Activated CD8-positive, alpha-beta memory T cell treated with anti-CD3 and anti-CD28 coated beads for 1 hour (primary cell): ENCODE measurements at places on chromosomes 2 and 18.

DNA sequence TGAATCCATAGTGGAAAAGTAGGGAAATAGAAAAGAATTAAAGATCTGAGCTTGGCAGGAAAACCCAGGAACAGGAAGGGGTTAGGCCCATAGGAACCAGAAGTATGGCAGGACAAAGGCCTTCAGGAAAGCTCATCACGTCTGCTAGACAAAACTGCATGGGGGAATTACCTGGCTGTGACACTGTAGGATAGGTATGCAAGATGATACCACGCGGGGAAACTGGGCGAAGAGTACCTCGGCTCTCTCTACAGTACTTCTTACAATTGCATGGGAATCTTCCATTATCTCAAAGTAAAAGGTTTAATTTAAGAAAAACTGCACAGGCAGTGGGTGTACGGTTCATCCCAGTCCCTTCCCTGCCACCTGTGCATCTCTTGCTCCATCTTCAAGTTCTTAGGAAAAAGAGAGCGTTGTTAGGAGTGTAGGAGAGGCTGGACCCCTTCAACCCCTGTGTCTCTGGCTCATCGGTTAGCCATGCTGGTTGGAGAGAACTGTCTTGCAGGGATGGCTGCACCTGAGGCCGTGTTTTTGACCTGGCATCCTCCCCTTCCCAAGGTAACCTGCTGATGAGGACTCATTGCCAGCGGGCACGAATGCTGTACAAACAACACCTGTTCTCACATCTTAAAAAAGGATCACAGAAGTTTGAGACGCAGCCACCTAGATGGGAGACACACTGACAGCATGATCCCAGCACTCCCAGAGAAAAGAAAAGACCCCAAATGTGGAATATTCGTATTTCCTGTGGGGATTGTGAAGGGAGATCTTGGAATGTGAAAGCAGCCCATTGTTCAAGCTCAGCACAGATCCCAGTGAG lies 120.5 kb upstream of the COPS8 start:
- no peak for DNase-seq

DNA sequence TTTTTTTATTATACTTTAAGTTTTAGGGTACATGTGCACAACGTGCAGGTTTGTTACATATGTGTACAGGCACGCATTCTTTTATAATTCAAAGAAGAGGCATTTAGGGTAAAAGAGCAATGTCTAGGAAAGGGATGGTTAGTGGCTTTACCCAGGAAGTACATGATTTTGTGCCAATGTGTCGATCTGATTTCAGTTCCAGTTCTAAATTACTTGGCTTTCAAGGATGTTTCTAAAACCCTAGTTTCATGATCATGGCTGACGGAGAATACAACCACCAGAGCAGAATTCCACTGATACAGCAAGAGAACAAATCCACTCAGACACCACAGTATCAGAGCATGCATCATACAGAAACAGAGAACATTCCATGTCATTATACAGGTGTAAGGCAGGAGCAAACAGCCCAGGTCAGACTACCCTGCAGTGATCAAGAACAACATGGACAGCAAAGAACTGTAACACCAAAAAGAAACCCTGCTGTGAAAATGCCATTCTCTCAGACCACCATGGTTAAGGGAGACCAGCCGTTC lies 116.7 kb upstream of the STK17B start:
- no peak for DNase-seq

DNA sequence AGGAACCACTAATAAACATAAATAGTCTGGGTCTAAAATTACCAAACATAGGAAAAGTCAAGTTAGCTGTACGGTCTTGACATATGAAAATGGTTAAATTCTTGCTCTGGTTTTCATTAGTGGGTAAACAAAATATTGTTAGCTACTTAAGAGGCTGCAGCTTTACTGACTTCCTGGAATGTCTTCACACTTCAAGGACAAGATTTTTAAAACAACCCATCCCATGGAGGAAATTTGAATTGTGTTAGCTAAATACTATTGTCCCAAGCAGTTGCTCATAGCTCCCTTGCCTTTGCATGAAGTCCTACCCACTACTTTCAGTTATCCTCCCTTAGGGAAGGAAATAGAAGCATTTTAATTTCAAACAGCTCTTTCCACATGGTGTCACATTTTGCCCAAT lies 128.5 kb downstream of the EPHA4 start:
- no peak for DNase-seq

DNA sequence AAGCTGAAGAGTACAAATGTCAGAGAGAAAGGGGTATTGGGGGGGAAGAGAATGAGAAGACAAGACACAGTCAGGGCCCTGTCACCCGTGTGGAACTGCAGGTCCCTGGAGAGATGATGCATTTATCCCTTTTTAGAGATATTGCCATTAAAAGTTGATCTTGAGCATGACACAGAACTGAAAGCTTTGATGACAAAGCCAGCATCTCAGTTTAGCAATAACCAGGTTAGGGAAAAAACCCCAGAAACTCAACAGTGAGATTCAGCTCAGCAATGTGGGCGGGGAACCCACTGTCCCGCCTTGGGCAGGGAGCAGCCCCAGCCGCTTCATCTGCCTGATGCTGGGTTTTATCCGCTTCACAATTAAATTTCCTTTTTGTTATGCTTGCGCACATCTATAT lies 181.1 kb downstream of the NEDD4L start:
- no peak for DNase-seq

GRCh38 chr2:227222292-227222691 lies 57.9 kb downstream of the COL4A3 start:
- DNase-seq, result no peak

DNA sequence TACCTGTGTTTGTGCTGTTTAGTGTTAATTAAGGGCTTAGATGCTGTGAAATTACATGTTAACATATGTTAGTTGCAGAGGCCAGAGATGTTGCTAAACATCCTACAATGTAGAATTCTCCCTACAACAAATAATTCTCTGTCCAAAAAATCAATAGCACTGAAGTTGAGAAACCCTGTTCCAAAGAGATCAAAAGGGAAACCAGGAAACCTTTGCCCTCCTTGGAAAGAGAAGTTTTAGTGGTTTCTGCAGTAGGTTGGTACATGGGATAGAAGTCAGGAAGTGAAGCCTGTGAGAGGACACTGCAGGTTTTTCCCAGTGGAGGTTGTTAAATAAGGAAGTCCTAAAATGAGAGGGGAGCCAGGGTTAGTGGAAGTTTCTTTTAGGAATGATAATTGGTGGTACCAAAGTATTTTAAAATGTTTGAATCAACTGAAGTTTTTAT lies 6.3 kb upstream of the RMDN2 start:
- no peak for DNase-seq

- no peak for DNase-seq
Measured at GRCh38 chr18:79826966-79827365, 29.2 kb downstream of the KCNG2 start.
